Activated naive CD8-positive, alpha-beta T cell treated with anti-CD3 and anti-CD28 coated beads, Interleukin-2, amount 10 ng/mL, durations not matched to agents 7 days and 5 days (primary cell): ENCODE measurements at places on chromosomes 16 and 17.

GRCh38 chr17:29617125-29617480 is 5.6 kb downstream of the CORO6 start:
- peak; percentile 93 for DNase-seq

- no peak for DNase-seq
Observed at GRCh38 chr17:82868715-82869131, 28.9 kb upstream of the ZNF750 start.

DNA sequence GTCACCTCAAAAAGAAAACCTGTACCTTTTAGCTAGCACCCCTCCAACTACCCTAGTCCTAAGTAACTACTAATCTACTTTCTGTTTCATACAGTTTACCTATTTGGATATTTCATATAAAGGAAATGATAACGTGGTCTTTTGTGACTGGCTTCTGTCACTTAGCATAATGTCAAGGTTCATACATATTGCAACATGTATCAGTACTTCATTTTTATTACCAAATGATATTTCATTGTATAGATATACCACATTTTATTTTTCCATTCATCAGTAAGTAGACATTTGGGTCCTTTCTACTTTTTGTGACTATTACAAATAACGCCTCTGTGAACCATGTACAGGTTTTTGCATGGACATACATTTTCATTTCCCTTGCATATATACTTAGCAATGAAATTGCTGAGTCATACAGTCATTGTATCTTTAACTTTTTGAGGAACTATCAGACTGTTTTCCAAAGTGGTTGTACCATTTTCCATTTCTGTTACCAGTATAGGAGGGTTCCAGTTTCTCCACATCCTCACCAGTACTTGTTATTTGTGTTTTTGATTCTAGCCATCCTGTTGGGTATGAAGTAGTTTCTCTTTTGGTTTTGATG is 23.7 kb downstream of the MOSMO start:
- no peak for DNase-seq

DNA sequence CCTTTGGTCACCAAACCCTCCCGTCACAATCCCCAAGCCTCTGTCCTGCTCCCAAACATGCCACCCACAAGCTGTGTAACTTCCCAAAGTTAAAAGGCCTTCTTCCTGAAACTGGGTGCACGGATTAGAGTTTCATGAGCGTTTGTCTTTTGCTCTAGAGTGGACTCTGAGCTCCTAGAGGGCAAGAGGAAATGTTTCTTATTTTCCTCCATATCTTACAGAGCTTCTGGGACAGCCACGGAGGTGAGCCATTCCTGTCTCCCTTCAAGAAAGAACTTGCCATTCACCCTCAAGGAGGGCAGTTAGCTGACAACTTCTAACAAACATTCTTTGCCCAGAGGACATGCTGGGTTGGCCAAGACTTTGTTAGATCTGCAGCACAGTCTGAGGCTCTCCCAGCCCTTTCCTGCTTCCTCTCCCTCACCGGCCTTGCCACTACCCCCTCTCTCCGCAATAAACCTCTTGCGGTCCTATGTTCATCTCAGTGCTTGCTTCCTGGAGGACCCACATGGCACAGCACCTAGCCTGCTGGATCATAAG is 2.6 kb upstream of the MYCBPAP start:
- no peak for DNase-seq

DNA sequence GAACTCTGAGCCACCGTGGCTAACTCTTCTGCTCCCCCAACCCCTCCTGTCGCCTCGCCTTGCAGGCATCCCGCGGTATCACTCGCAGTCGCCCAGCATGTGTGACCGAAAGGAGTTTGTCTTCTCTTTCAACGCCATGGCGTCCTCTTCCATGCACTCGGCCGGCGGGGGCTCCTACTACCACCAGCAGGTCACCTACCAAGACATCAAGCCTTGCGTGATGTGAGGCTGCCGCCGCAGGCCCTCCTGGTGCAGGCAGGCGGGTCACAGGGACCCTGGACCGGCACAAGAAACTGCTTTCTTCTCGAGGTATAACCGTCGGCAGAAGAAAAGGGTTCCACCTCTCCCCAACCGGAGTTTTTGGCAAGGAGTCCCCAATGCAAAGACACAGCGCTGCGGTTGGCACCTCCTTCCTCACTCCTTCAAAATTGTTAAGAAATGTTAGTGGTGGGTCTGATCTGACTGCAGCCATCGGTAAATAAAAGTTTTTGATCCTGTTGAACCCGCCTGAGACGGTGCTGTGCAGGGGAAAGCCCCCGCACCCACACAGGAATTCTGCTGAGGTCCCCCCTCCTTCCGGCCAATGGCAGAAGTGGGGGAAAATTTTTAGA is 2.6 kb downstream of the FOXF1 start:
- no peak for DNase-seq

GRCh38 chr17:57999496-58000017 is 7.5 kb downstream of the SRSF1 start:
- no peak for DNase-seq

GRCh38 chr16:23423496-23424049 is 29.4 kb downstream of the COG7 start:
- no peak for DNase-seq

DNA sequence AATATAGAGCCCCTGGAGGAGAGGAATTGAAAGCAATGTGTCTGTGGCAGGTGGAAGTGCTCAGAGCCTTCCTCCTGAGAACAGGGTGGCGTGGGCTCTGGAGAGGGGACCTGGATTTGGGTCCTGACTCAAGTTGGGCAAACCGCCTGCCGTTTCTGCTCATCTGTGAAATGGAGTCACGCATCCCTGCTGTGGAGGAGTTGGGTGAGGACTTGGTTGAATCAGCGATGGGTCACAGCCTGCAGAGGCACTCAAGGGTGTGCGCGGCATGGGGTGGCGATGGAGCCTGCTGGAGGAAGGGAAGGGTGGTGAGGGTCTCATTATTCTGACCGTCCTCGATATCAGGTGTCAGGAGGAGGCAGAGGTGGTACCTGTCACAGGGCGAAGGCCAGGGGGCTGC is 3.1 kb downstream of the ADAD2 start:
- no peak for DNase-seq

- no peak for DNase-seq
Observed at GRCh38 chr17:76354747-76355310, 1.1 kb upstream of the PRPSAP1 start.

GRCh38 chr16:87336434-87337240 is 19.4 kb upstream of the C16orf95 start:
- no peak for DNase-seq

DNA sequence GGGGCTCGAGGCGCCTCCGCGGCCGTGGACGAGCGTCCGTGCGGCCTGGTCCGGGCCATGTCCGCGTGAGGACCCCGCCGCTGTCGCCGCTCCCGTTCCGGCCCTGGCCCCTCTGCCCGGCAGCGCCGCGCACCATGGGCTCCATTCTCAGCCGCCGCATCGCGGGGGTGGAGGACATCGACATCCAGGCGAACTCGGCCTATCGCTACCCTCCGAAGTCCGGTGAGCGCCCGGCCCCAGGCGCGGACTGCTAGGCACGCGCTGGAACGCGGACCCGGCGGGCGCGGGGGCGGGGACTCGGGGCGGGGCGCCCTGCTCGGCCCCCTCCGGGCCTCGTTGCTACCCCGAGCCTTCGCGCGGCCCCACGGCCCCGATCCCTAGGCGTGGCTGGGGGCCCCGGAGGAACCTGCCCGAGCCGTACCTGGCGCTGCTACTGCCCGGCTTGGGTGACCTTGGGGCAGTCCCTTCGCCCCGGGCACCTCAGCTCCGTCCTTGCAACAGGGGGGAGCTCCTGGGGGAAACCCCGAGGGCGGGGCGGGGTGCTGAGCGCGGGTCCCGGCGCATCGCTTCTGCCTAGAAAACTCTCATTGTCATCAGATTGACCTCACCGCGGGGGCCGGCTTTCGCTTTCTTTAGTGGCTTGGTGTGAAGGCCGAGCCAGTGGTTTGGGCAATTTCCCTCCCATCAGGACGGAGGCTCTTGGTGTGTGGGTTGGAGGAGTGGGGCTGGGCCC is 367 bp downstream of the MGRN1 start:
- DNase-seq: peak; percentile 75

DNA sequence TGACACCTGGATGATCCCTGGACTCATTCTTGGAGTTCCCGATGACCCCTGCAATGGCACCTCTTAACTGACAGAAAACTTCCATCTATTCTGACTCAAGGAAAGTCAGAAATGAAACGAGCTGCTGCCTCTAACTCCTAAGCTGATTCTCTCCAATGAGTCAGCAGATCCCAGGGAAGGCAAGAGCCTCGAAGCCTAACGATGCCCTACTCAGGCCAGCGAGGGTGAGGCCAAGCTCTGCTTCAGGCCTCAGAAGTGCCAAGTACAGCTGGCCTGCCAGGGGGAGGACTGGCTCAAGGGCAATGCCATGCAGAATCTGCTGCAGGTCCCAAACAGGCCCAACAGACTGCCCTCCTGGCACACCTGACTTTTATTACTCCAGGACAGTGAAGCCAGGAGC is 36.3 kb downstream of the PLXDC1 start:
- no peak for DNase-seq

DNA sequence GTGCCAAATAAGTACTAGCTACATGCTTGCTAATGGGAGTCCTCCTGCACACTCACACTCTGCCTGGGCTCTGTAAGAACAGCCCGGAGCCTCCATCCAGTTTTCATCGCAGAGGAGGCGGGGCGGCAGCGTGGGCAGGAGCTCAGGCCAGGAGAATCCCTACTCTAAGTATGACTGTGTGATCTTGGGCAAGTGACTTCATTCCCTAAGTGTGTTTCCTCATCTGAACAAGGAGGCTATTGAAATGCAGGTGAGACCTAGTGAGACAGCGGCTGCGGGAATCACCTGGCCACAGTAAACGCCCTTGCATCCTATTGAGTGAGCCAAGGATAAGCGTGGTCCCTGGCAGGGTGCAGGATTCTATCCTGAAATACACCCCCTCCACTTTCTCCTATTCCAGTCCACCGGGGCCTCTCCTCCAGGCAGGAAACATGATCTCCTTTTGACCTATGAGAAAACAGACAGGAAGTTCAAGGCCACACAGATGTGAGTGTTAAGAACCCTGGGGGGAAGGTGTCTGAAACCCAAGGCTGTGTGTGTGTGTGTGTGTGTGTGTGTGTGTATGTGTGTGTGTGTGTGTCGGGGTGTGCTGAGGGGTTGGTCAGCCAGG is 5.2 kb upstream of the RAI1 start:
- DNase-seq: peak; percentile 49

DNA sequence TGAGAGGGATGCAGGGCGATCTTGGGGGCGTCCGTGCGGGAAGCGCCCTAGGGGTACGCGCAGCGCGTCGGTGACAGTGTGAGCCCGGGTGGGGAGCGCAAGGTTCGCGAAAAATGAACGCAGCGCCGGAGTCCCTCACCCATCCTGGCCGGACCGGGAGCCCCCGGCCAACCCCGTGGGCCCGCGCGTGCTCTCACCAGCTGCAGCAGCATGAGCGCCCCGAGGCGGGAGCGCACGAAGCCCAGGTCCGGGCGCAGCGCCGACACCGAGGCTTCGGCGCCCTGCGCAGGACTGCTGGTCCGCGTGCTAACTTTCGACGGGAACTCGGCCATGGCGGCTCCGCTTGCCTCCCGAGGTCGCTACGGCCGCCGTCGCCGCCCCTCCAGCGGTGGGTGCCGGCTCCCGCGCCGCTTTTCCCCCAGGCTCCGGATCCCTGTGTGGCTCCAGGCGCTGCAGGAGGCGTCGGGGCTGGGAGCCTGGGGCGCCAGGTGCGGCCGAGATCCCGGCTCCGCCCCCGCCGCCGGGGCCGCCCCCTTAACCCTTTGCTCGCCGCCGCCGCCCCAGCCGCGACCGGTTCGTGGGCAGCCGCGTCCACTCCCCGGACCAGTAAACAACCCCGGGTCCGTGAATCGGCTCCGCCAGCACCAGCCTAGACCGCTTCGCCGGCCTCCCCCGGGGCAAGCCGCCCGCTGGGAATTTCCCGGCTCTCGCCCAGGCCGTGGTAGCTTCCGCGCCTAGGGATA is at the start of gene PLLP:
Gene PLLP, minus strand, starts transcription at position 464 of the 743 bp plus-strand sequence. Its CDS starts 132 bp downstream, at position 332.
- DNase-seq: peak; percentile 69

DNA sequence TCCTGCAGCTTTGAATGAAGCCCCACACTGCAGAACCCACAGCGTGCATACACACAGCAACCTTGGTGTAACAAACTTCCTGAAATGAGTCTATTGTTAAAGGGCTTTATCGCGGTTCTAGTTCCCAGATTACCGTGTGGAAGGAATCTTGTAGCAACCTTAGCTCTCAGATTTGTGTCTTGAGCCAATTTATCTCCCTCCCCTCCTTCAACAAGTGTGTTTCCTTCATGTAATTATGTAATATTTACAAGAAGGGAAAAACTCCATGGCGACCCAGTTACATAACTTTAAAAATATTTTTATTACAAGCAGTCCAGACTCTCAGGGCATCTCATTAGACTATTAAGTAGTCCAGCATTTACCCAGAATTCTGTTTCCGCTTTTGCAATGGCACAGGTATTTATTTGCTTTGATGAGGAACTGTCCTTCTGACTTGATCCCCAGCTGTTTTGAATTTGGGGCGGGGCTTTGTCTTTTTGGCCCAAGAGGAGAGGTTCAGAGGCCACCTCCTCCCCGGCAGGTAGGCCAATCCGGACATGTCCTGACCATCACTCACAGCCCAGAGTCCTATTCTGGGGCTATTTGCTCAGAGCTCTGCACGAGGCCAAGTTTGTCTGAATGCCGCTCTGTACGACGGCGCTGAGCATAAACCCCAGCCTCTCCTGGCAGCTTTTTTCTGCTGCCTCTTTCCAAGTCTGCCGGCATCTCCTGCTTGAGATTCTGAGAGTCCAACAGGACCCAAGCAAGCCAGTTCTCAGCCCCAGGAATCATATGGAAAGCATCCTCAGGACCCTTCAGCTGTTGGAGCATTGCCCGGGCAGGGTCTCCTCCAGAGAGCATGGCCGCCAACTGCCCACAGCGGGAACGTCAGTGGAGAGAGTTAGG is 35.6 kb downstream of the CLEC16A start:
- DNase-seq: no peak

DNA sequence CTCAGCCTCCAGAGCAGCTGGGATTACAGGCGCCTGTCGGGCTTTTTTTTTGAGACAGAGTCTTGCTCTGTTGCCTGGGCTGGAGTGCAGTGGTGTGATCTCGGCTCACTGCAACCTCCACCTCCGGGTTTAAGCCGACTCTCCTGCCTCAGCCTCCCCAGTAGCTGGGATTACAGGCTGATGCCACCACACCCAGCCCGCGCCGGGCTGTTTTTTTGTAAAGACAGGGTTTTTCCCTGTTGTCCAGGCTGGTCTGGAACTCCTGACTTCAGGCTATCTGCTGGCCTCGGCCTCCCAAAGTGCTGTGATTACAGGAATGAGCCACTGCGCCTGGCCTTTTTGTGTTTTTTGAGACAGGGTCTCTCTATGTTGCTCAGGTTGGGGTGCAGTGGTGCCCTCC is 27.4 kb upstream of the SPNS3 start:
- no peak for DNase-seq

GRCh38 chr16:89401641-89402445 is 88.5 kb downstream of the ANKRD11 start:
- DNase-seq: no peak

DNA sequence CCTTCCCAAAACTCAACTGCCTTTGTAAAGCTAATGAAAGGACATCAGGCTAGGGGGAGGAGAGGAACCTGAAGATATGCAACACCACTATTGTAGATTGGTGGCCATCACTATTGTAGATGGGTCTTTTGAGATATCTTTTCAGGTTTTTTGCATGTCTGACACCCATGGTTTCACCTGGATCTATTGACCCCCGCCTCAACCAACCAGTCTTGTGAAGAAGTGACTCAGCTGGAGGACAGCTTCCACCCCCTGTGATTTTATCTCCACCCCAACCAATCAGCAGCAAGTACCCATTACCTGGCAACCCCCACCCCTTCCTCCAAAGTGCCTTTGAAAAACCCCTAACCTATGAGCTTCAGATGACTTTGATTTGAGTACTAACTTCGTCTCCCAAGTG is 382.6 kb upstream of the GOT2 start:
- no peak for DNase-seq

- no peak for DNase-seq
Observed at GRCh38 chr17:57507828-57508227, 237.3 kb downstream of the CCDC182 start.
